Stimulated activated CD8-positive, alpha-beta memory T cell treated with anti-CD3 and anti-CD28 coated beads, Interleukin-4, amount 100 ng/mL, for 1 hour (primary cell): ENCODE measurements at places on chromosomes 3 and 15.

DNA sequence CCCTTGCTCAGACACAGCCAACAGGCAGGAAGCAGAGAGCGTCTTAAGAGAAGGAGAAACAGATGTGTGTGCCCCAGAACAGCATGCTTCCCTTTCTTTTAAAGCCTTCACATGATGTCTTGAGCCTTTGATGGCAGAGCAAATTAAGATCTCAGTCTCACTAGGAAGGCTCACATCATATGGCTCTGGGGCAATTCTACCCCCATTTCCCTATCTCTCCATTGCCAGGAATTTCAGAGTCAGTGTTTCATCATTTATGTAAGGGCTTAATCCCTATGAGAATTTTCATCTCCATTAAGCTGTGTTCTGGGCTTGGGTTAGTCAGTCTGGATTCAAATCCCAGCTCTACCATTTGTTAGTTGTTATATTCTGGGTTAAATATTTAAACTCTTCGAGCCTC, 41.4 kb upstream of the GLCE start:
- no peak for DNase-seq

- DNase-seq: no peak
Observed at GRCh38 chr3:11245276-11245675, 26.9 kb upstream of the ATG7 start.

DNA sequence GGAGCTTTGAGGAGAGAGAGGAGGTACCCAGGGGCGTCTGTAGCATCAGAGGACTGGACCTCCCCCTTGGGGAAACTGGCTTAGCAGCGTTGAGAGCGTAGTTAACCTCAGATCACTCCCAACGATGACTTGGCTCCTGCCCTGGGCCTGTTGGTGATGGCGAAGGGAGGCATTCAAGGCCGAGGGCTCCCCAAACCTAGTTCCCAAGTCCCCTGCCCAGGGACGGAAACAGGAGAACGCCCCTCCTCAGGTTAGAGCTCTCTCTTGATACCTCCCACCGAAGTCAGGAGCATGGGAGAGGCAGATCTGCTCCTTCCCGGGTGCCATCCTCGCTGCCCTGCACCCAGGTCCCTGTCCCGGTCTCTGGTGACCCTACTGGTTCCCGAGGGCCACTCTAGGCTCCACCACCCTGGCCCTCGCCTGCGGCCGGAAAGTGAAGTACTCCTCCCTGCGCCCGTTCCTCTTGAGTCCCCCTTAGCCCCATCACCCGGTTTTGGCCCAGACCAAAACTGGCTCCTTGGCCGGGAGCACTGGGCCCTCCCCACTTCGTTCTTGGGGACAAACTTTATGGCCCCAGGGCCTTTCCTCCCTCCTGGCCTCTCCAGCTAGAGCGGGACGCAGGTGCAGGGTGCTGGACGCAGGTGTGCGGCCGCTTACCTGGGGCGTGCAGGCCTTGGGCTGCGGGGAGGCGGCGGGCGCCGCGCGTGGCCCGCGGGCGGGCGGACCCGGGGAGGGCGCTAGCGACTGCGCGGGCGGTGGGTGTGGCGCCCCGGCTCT, 2.6 kb upstream of the SKOR1 start:
- DNase-seq: no peak

DNA sequence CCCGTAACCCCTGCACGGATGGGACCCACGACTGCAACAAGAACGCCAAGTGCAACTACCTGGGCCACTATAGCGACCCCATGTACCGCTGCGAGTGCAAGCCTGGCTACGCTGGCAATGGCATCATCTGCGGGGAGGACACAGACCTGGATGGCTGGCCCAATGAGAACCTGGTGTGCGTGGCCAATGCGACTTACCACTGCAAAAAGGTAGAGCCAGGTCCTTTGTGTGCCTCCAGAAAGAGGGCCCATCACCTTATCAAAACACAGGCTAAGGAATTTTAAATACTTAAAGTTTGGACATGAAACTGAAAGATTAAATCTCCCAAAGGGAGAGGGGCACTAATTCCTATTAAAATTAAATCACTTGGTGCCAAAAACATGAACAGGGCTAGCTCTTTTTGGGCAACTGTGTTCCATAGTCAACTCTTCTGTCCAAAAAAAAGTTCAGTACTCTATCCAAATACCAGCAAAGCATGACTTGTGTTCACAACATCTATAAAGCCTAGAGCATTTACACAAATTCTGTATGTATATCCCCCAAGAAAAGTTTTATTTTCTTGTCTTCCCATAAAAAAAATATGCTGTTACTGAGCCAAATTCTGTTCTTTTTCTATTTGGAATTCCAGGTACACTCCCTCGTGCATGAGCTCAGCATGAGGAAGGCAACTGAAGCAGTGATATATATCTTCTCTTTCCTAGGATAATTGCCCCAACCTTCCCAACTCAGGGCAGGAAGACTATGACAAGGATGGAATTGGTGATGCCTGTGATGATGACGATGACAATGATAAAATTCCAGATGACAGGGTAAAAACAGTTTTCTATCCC, 9.2 kb downstream of the THBS1 start:
- DNase-seq: no peak

GRCh38 chr3:197711973-197712707, 24.6 kb downstream of the RUBCN start:
- DNase-seq: peak; percentile 46

GRCh38 chr3:149428087-149428486, 46.4 kb upstream of the TM4SF4 start:
- DNase-seq: no peak

GRCh38 chr3:38496131-38496910, at the start of gene EXOG:
EXOG (plus strand) TSS chr3:38496340; CDS start chr3:38496368, 28 bp downstream.
- DNase-seq: peak; percentile 91

GRCh38 chr3:63611382-63611781, 41.1 kb upstream of the SNTN start:
- DNase-seq: no peak

GRCh38 chr3:23915537-23916108, 1.2 kb downstream of the NKIRAS1 start:
- no peak for DNase-seq

GRCh38 chr3:52144034-52144795, 10.0 kb downstream of the POC1A start:
- peak; percentile 74 for DNase-seq

- no peak for DNase-seq
Observed at GRCh38 chr15:97061392-97061791, 730.9 kb downstream of the NR2F2 start.

DNA sequence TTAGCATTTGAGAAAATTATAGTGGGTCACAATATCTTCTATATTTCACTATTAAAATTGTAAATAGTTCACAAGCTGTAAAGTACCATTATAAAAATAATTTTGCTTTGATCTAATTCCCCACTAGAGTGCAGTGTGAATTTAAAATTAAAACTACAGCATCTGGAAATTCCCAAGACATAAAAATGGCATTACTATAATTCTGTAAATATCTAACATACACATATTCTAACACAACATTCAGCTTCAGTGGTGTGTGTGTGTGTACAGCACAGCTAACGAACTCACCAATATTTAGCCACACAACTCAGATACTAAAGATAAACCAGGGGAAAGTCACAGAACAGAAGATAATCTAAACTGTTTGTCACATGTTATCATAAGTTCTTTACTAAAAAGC, 424.9 kb upstream of the ZNF385D start:
- DNase-seq: no peak

GRCh38 chr3:126848991-126849390, 133.9 kb upstream of the PLXNA1 start:
- no peak for DNase-seq

- DNase-seq: no peak
Observed at GRCh38 chr15:31487811-31488436, 161.3 kb downstream of the KLF13 start.

GRCh38 chr15:26017665-26018064, 154.5 kb upstream of the ATP10A start:
- no peak for DNase-seq

GRCh38 chr15:36294359-36294758, 285.1 kb upstream of the CDIN1 start:
- DNase-seq: no peak

GRCh38 chr15:45486317-45486716, 36.2 kb downstream of the SLC30A4 start:
- no peak for DNase-seq

GRCh38 chr3:81579744-81580143, 181.7 kb downstream of the GBE1 start:
- no peak for DNase-seq

GRCh38 chr3:188400494-188401243, 246.7 kb downstream of the LPP start:
- no peak for DNase-seq

DNA sequence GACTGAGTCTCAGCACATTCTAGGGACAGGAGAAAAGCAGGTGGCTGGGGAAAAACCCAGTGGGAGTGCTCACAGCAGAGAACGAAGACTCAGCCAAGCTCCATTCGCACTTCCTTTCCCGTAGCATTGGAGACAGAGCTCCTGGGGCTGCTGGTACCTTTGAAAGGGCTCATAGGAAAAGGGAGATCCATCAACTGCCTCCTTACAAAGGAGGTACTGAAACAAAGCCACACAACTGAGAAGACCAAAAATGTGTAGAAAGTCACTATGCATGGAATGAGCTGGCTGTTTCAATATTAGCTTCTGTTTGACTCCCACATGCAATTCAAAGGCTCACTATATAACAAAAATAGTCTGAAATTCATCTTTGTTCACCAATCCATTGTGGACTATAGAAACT, 16.9 kb downstream of the STIMATE start:
- DNase-seq: no peak

DNA sequence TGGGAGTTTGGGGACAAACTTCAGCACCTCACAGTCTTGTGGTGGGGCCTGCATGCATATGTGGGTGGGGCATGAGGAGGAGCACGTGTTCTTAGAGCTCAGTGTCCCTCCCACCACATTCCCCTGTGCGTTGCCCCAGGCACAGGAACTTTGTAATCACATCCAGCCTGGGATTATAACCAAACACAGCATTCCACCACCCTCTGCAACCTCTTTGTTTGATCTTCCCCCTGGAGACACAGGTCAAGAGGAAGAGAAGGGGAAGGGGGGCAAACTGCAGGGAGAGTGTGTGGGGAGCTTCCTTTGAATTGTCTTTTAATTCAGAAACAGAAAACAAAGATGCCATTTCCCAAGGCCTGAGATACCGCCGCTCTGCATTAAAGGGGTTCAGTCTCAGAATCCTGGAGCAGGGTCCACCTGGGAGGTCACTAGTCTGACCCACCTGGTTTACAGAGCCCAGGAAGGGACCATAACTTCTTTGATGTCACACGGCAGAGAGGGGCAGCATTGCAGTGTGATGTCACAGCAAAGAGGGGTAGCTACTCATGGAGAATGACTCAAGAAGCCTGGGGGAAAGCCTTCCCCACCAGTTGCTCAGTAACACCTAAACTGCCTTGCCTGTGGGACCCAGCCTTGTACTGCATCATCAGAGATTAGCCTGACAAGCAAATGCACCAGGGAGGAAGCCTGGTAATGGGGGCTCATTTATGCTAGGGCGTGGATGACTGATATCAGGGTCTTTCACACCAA, 106.3 kb upstream of the RNU6-1 start:
- no peak for DNase-seq

DNA sequence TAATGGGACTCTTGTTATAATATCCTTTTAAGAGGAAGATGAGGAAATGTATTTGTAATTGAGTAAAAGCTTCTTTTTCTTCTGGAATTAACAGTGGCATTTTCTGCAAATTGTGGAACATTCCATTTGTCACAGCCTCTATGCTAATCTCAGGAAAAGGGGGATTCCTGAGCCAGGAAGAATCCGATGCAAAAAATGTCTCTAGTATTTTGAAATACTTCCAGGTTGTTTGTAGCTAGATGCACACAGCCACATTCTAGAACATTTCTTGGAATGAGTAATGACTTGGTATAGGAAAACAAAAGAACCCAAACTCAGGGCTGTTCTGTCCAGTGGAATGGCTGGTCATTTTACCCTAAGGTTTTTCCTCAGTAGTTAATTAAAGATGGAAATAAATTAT, 98.5 kb upstream of the SLC2A2 start:
- no peak for DNase-seq

GRCh38 chr3:30873671-30874070, 20.8 kb downstream of the GADL1 start:
- DNase-seq: no peak

- DNase-seq: no peak
Observed at GRCh38 chr3:150680562-150680961, 23.2 kb downstream of the ERICH6 start.

- no peak for DNase-seq
Observed at GRCh38 chr3:47016934-47017435, 37.5 kb downstream of the NBEAL2 start.

GRCh38 chr3:11791339-11792200, 55.1 kb downstream of the TAMM41 start:
- no peak for DNase-seq

GRCh38 chr15:62509395-62509958, 344.4 kb upstream of the C2CD4B start:
- no peak for DNase-seq

DNA sequence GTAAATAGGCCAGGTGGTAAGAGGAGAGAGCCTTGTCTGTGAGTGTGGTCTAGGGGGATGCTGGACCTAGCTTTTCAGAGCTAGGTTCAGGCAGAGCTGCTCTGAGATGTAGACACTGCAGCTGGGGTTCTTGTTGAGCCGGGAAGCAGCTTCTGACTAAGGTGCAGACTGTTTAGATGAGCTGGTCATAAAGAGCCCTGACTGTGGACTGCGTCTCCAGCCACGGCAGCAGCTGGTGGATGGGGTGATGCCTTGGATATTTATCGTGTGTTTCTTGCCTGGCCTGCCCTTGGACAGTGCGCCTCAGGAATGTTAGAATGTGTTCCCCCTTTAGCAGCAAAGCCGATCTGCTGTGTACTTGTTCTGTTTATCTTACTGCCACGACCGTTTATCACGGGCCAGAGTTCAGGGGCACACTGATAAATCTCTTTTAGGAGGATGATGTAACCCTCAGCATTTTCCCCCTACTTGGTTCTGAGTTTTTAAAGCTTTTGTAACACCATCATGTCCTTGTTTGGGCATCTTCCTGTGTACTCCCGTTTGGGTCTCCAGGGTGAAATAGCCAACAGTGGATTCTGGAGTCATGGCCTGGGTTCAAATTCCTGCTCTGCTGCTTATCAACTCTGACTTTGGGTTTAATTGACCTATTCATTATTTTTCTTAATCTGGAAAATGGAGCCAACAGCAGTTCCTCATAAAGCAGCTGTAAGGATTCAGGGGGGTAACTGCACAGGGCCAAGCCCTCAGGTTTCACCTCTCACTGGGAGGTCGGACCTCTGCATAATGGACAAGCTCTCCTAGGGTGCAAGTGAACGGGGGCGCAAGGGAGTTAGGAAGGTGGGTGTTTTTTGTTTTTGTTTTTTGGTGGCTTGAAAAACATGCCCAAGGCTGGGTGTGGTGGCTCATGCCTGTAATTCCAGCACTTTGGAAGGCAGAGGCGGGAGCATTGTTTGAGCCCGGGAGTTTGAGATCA, 51.4 kb downstream of the FLNB start:
- no peak for DNase-seq
